ENCODE measurements at places on chromosomes 2 and 18.

- DNase-seq = no peak
These were observed 8.3 kb upstream of the IL1RN start for GRCh38 chr2:113119111-113119510.

- DNase-seq = no peak
These were observed 68.8 kb upstream of the SMAD7 start for GRCh38 chr18:49019446-49020045.

DNA sequence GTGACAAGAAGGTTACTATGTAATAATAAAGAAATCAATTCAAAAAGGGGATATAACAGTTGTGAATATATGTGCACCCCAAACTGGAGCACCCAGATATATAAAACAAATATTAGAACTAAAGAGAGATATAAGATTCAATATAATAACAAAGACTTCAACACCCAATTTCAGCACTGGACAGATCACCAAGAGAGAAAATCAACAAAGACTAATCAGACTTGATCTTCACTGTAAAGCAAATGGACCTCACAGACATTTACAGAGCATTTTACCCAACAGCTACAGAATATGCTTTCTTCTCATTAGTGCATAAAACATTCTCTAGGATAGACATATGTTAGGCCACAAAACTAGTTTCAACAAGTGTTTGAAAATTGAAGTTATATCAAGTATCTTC, 287.7 kb downstream of the DSC3 start:
- no peak for DNase-seq

DNA sequence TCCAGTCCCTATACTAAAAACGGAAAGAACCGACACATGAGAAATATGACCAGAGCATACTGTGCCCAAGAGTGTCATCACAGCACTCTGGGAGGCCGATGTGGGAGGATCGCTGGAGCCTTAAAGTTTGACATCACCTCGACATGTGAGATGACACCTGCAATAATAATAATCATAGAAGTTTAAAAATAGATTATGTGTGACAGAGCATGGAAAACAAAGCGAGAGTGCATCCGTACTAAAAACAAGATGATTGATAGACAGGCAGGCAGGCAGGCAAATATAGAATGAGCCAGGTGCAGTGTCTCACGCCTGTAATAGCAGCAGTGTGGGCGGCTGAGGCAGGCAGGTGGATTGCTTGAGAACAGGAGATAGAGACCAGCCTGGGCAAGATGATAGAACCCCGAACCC, 114.8 kb upstream of the ANKRD30BL start:
- DNase-seq = no peak

DNA sequence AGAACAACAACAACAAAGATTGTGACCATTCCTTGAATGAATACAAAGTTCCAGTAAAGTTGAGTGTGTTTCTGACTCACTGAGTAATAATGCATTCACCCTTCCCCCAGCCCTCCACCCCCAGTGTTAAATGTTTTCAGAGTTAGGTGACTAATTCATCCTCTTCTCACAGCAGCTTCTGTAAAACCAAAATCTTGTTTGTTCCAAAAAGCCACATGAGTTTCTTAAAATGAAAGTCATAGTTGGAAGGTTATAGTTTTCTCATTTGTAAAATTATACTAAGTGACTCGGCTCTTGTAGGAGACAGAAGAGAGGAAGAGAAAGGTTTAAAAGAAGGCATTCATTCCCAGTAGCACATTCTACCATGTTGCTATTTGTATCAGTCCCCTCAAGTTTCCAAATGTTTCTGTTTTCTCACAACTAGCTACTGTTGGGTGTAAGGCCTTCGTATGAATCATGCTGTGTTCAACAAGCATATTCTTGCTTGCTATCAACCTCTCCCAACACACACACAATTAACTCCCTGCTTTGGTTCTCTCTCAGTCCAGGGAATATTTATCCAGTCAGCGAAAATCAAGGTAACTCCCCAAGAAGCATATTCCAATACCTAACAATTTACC, 75.3 kb downstream of the MBD2 start:
- peak; percentile 48 for DNase-seq

DNA sequence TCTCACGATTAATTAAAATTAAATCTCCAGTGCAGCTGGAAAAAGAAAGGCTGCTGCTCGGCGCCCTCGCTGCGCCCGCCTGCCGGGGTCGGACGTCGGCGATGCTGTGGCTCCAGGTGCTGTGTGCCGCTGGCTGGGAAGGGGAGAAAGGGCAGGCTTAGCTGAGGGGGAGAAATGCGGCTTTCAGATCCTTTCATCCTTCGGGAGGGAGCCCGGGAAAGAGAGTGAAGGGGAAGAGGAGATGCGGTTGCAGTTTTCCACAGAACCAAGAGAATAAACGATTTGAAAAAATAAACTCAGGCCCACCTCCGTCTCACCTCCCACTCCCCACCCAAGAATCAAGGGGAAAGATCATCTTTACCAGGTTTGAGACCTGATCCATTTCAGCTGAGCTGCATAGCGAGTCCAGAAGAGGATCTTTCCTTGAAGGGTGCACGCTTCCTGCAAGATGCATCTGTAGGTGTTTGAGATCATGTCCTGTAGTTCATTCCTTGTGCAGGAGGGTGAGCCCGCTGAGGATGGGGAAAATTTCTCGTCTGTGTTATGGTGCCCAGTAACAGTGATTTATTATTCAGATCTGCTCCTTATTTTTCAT, 495 bp downstream of the TMEM169 start:
- DNase-seq = no peak

- DNase-seq = no peak
These were observed 4.8 kb downstream of the MSGN1 start for GRCh38 chr2:17821080-17821479.

GRCh38 chr2:192288295-192288694, 93.6 kb upstream of the TMEFF2 start:
- no peak for DNase-seq

GRCh38 chr2:67776276-67776675, 286.5 kb downstream of the C1D start:
- DNase-seq = no peak

DNA sequence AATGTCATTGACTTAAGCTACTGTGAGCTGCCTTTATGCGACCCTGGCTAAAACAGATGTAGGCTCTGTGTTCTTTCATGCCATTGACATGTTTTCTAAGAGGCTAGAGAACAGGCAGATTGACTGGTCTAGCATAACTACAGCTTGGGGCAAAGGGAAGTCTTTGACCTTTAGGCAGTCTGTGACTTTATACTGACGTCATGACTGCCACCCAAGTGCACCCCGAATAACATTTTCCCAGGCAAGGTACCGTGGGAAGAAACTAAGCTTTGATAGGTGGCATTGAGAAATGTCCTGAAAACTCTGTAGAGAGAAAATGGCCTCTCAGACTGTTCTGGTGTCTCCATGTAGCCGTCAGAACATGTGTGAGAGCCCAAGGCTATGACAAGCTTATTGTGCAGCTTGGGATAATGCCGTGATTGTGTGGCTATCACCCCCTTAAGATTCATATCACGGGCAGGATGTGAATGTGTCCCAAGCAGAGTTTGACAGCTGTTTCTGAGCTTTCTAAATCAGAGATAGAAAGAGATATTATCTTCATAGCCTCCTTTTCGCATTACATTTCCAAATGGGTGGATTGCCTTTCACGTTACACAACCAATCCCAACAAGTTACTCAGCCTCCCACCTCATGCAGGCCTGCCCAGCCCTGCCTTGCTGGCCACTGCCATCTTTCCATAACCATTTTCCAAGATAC, 672.2 kb upstream of the ACVR2A start:
- DNase-seq = no peak

GRCh38 chr18:78562531-78562961, 417.1 kb upstream of the SALL3 start:
- DNase-seq = no peak

GRCh38 chr2:126777620-126777978, 121.1 kb upstream of the TEX51 start:
- DNase-seq = no peak

DNA sequence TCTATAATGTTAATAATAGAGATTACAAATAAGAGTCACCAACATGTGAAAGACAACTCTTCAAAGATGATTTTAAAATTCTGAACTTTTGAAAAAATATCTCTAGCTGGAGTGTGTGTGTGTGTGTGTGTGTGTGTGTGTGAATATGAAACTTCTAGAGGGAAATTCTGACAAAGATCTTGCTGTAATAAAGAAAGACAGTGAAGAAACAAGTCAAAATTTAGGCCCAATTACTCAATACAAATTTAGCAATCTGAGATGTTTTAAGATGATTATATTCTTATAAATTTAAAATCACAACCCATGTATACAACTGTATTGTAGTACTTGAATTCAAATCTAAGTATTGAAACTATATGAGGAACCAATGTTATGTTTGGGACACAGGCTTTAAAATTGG, 57.2 kb upstream of the UGP2 start:
- DNase-seq = no peak

- DNase-seq = no peak
These were observed 135.6 kb downstream of the CDH2 start for GRCh38 chr18:28041366-28041765.

DNA sequence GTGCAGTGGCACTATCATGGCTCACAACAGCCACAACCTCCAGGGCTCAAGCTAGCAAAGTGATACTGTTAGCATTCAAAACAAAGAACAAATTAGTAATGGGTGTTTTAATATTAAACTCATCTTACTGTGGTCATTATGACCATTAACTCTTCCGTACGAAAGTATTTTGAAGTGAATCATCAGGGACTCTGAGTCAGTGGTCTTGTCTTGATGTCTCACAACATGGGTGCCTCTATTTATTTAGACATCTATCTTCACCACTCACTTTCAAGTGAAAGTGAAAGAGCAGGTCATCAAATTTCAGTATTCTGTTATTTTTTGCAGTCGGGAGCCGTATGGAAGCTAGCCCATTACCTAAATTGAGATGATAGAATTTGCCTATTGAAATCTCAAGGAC, 1118.2 kb downstream of the DPP10 start:
- no peak for DNase-seq

- DNase-seq = no peak
These were observed 30.7 kb upstream of the MLPH start for GRCh38 chr2:237456200-237456843.

DNA sequence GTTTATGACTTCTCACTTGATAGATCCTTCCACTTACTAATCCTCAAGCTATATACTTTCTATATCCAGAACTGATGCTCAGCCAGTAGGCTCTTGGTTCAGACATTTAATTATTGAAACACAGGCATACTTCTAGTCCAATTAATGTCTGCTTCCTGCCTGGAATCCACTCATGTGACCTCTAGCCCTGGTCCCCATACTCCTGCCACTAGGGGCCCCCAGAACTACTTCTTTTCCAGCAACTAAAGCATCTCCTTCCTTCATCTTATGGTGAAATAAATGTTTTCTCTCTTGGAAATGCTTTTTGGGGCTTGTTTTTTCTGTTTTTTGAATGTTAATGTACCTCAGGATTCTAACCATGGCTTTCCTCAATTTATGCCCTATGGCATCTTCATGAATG, 527.6 kb downstream of the SATB2 start:
- no peak for DNase-seq

GRCh38 chr2:84725717-84726116, 155.2 kb downstream of the TRABD2A start:
- no peak for DNase-seq

DNA sequence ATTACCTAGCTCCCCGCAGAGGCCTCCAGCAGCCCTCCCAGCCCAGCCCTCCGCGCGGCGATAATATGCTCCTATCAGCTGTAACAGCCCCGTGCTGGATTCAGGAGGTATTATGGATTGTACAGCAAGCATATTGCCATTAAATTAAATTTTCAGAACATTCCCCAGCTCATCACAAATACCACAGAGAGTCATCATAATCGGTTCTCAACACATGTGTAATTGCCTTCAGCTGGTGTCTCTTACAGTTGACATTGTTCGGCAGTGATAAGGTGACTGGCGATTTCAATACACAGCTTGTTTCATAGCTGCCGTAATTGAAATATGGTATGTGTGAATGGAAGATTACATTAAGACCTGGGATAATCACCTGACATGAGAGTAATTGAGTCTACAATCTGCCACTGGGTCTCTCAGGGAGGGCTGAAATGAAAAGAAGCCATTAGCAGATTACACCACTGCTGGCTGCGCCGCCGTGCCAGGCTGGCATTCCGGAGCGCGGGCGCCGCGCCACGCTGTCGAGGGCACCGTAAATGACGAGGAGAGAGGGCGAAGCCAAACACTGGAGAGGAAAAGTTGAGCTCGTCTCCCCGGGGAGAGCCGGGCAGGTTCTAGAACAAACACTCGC, 549.4 kb upstream of the SALL3 start:
- no peak for DNase-seq

- no peak for DNase-seq
These were observed 23.5 kb downstream of the HPCAL1 start for GRCh38 chr2:10326151-10326616.

DNA sequence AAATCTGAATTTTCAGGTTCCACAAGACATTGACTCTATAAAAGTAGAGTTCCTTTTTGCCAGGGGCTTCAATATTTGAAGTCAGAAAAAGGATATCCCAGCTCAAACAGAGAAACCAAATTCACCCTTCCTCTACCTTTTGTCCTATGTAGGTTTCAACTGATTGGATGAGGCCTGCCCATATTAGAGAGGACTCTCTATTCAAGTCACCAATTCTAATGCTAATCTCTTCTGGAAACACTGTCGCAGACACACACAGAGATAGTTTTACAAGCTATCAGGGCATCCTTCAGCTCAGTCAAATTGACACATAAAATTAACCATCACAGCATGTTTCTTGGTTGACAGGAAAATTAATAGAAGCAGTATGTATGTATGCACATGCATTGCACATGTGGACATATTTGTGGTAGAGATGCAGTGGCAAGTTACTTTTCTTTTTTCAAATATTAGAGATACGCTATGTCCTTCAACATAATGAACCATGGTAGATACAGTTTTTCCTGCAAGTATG, 207.1 kb downstream of the RAD51AP2 start:
- no peak for DNase-seq

DNA sequence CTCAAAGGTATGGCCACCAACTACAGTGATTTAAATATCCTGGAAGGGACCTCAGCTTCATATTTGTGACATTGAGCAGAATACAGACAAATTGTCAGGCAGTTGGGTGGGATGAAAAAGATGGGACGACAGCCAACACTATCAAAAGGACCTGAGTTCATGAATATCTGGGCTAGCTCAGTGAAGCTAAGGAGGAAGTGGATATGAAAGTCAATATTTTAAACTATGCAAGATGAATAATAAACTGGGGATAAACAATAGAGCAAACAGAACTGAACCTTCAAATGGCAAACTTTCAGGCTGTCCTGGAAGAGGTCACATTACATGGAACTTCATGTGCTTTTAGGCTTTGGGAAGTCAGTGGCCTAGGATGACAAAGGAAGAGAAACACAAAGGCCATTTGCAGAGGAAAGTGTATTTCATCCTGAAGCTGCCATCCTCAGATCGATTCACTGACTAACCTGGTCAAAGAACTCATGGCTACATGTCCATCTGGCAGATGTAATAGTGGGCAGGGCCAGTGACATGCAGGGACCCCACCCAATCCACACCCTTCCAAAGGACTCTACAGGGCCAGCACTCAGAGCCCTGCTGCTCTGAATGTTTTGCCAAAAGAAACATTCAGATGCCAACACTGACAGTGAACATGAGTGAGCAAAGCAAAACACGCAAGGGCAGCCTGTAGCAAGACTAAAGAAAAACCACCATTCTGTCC, 175.7 kb downstream of the ETAA1 start:
- DNase-seq = no peak

- no peak for DNase-seq
These were observed 172.9 kb downstream of the WDR7 start for GRCh38 chr18:56823986-56824565.

- DNase-seq = no peak
These were observed 612.4 kb downstream of the NYAP2 start for GRCh38 chr2:226011716-226012450.

All from stimulated activated CD8-positive, alpha-beta memory T cell treated with anti-CD3 and anti-CD28 coated beads, Interleukin-7, amount 100 ng/mL, for 4 hours (primary cell).